ENCODE measurements at places on chromosomes 4 and X. TPM values are rescaled to one million over a fixed set of nuclear protein-coding genes. Genes with fewer than 3 reads are reported as not detected.

DNA sequence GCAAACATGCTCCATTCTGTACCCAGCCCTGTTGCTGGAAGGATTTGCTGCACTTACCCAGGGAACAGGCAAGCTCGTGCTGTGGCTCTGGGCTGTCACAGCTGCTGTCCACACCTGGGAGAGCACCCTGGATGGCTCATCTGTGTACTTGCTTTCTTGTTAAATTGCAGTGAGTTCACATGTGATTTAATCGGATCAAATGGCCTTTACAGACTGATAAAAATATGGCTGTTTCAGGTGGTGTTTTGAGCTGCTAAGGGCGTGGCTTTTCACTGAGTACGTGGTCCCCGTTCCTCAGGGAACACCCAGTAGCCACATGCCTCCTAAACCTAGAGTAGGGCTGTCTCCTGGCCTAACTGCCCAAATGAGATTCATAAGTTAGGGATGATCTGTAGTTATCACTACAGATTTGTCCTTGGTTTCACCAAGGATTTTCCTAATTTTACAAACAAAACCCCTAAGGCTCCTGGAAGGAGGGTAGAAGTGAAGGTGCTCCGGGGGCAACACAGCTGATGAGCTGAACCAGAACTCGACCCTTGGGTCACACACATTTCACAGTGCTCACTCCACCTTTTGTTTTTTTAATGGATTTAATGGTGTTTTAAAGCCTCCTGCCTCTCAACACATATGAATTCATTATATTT is 13.7 kb downstream of the KLKB1 start:
- DNase-seq = no peak

COX7B2 gene
- not detected for total RNA-seq

DNA sequence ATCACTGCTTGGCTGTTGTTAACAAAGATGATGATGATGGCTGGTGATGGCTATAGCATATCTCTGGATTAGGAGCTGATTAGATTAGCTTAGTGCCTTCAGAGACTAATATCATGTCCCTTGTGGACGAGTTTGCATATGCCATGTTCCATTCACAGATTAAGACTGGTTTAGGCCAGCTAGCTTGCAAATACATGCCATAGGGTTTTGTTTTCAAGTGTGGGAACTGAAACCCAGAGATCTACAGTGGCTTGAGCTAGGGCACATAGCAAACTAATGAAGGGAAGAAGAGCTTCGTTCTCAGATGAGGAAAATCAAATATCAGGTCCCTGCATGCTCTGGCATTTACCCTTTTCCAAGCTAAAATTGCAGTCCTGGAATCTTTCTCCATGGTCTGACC is 492.3 kb downstream of the MAGEE1 start:
- no peak for DNase-seq

DNA sequence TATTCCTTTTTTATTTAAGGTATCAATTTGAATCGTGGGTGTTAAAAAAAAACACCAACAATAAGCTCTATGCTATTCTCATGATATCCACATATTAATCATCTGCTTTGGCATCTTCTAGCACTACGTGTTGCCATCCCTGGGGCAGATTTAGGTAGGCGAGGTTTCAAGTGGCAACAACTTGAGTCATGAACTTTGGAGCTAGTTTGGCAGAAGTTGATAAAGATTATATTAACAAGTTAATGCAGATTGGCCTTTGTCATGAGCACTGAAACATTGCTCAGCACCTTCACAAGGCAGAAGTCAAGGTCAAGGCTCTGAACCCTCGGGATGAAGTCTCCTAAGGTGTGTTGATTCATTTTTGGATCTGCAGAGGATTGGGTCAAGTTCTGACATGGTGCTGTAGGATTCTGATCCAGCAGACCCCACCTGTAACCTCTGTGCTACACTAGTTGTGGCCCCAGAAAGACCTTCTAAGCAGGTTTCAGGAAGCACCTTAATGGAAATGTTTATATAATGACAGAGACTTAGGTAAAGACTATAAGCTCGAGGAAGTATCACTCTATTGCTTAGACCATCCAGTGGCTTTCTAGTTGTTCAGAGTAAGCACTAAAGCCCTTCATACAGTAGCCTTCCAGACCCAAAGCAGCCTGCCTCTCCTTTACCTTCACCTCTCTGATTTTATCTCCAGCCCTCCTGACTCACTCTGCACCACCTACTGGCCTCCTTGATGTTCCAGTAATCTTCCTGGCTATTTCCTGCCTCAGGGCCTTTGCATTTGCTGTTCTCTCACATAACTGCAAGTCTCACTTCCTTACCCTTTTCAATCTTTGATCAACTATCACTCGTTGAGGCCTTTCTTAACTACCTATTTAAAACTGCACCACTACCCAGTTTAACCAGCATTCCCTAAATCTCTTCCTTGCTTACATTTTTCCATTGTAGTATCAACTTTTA is 117.0 kb upstream of the SLC4A4 start:
- no peak for DNase-seq

Data from activated naive CD4-positive, alpha-beta T cell treated with anti-CD3 and anti-CD28 coated beads, Interleukin-2, amount 50 U/mL, for 72 hours (primary cell).